Dorsolateral prefrontal cortex (tissue), 122 donors: ENCODE measurements at places on chromosomes 4 and X. TPM values are rescaled to one million over a fixed set of nuclear protein-coding genes. Genes with fewer than 3 reads are reported as not detected.

DNA sequence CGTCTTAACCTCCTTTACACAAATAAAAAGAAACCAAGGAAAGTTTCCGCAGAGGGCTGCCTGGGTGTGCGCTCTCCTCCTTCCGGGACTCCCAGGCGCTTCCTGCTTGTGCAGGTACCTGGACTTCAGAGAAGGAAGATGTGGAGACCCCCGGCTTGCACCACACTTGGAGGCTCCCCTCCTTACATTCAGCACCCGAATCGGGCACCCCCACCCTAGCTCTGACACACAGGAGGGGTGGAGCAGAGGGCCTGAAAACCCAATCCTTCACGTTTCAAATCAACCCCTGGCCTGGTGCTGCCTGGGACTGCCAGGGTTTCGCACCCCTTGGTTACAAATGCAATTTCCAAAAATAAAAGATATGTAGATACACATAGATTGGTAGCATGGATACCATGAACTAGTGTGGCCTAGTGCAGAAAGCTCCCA, 3.1 kb downstream of the NKX3-2 start:
- no peak for DNase-seq

DNA sequence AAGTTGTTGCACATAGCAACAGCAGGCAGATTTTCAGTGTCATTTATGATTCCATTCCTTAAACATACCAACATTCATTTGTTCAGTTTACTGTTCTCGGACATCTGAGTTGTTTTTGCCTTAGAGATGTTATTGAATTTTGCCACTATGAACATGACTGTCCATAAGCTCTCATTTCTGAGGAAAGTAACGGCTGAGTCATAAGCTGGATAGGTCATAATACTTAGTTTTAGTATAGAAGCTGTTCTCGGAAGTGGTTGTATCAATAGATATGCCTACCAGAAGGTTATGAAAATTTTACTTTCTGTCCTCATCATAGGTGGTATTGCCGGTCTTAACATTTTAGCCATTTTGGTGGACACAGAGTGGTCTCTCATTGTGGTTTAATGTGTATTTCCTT, 157.1 kb upstream of the CLNK start:
- DNase-seq = no peak

DNA sequence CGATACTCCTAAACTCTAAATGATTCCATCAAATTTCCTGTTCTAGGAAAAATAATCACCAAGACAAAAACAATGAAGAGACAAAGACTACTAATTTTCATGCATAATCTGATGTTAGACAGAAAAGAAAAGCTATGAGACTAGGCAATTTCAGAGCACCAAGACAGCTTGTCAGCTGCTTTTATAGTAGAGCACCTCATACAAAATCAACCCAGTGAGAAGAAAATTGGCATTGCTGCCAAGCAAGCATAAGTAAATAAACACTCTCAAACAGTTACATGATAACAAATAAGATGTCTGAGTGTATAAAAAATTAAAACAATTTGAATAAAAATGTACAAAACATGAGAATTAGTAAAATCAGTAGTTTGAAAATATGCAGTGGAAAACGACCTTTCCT, 1544.6 kb downstream of the C4orf33 start:
- no peak for DNase-seq

Gene HELQ
- total RNA-seq = 18.7 TPM

DNA sequence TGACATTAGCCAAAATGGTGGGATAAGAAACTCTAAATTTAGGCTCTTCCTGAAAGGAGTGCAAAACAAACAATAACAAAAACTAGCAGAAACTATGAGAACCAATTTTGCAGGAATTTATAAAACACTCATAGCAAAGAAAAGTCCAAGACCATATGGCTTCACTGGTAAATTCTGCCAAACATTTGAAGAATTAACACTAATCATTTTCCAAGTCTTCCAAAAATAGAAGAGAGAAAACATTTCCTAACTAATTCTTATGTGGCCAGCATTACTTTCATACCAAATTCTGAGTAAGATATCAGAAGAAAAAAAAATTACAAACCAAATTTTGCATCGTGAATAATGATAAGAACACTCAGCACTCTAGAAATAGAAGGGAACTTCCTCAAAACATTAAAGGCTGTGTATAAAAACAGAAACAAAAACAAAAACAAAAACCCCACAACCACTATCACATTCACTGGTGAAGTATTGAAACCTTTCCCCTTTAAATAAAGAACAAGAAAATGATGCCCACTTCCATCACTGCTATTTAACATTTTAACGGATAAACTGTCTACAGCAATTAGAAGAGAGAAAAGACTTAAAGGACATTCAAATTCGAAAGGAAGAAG, 524.3 kb upstream of the GALNTL6 start:
- DNase-seq = no peak

Gene SYNPO2
- total RNA-seq = 41.2 TPM

- DNase-seq = no peak
Observed at GRCh38 chr4:168654104-168654847, 157.4 kb downstream of the PALLD start.

Gene CD40LG
- total RNA-seq = not detected

Gene MAP7D3
- 2.0 TPM for total RNA-seq

DNA sequence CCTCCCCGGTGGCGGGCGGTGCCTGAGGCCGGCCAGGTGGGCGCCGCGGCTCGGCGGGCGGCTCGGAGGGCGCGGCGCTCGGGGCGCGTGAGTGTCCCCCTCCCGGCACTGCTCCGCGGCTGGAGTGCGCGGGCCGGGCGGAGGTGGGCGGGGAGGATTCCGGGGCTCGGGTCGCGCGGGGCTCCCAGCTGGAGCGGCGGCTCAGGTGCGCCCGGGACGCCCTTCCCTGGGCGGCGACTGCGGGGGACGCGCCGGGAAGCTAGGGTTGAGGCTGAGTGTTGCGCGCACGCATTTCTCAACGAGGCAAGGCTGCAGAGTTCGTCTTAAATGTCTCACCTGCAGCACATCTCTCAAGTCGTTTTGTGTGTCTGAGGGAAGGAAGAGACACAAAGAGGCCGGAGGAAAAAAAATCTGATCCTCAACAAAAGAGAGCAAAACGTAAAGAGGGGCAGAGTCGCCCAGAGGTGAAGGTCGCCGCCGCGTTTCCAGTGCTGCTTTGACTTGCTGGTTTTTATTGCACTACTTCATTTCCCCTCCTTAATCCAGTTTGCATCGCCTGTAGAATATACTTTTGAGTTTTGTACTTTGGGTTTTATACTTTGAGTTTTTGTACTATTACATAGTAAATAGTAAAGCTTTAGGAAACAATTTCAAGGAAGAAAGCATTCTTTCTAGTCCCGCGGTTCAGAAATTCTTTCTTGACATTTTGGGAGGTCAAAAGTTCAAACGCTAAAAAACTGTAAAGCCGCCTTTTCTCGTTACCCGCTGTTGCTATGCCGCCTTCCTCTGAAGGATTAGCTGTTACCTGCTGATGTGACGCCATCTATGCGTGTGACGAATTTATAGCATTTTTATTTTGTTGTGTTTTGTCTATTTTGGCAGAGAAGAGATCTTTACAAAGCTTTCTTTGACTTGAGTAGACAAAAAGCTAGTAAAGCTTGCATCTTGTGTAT, 106.5 kb upstream of the STOX2 start:
- no peak for DNase-seq
